ENCODE measurements at places on chromosomes 5 and 9.

DNA sequence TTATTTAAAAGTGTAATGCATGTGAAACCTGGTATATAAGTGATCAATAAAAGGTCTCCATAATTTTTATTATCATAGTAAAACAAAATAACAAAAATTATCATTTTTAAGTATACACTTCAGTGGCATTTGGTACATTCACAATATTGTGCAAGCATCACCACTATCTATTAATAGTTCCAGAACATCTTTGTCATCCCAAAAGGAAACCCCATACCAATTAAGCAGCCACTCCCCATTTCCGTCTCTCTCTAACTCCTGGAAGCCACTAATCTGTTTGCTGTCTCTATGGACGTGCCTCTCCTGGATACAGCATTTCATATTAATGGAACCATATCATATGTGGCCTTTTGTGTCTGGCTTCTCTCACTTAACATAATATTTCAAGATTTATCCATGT lies 7.6 kb downstream of the OLFML2A start:
- no peak for DNase-seq

DNA sequence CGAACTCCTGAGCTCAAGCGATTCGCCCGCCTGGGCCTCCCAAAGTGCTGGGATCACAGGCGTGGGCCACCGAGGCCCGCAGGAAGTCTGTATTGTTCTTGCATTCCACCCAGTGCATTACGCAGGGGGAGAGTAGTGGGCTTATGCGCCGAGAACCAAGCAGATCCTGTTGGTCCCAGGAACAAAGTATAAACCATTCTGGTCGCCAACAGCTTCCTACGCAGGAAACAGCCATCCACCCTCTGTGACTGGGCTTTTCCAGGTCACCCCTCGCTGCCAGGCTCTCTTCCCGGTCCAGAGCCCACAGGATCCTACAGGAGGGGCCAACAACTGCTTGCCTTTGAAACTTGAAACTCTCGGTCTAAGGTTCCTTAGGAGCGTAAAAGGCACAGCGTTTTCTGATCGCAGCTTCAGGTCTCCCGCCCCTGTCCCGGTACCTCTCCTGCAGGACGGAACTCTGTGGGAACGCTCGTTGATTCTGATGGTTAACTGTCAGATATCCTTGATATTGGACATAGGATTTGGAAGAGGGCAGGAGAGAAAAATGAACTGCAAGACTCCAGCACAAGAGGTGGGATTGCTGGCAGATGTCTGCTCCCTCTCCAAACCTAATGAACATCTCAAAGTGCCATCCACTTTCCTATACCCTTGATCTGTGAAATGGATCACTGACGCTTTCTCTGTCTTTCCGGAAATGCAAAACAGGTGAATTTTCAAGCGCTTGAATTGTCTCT lies 4.2 kb upstream of the ANXA2R start:
- DNase-seq = no peak

GRCh38 chr5:164818445-164818844 lies 1313.0 kb downstream of the MAT2B start:
- DNase-seq = no peak

- no peak for DNase-seq
These were observed 91.8 kb downstream of the RAB3C start for GRCh38 chr5:58674711-58675110.

- DNase-seq = no peak
These were observed 23.3 kb upstream of the UGT3A2 start for GRCh38 chr5:36089989-36090388.

- no peak for DNase-seq
These were observed 94.2 kb downstream of the DPYSL3 start for GRCh38 chr5:147415651-147416050.

- no peak for DNase-seq
These were observed 9.4 kb upstream of the PARP8 start for GRCh38 chr5:50657044-50657443.

GRCh38 chr5:174083056-174083827 lies 37.7 kb downstream of the NSG2 start:
- DNase-seq = no peak

- no peak for DNase-seq
These were observed 111.9 kb upstream of the TARS1 start for GRCh38 chr5:33328818-33329217.

DNA sequence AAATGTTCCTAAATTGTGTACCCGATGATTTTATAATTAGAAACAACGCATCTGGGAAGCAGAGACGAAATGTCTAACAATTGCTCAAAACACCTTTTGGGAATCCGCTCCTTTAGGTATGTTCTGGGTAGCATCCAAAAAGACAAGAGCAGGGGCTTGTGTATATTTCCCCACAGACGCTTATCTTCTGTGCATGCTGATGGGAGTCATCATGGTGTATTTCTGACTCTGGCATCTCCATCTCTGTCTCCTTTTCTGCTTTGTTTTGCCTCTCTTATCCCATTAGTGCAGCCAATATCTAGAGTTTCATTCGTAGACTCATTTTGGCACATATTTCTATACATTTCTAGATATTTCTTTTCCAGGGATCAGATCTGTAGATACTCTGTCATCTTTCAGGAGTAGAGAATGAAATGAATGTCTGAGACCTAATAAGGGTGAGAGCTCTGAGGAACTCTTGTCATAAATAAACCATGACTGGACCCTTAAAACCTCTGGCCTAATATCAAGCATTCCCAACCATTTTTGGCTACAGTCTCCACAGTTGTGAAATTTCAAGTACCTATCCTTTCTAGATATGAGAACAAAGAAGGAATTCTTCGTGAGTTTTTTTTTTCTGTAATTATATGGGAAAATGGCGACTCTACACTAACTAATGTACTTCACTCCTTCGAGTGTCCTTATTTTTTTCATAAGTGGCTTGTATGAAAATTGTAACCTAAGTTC lies 508.2 kb downstream of the ACTL7B start:
- no peak for DNase-seq

GRCh38 chr5:113950186-113950585 lies 411.7 kb upstream of the KCNN2 start:
- no peak for DNase-seq

DNA sequence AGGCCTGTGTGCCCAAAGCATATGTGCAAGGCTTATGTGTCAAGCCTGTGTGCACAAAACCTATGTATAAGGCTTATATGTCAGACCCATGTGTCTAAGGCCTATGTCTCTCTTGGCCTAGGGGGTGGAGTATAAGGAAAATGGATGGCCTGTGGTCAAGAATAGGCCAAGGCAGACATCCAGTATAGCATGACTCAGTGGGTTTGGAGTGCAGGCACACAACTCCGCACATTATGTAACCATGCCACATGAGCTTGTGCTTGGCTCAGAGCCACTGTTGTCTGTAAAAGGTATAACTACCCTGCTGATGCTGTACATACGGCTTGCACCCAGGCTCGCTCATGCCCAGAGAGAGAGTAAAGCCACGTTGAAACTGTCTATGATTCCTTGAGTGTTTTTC lies 626.4 kb upstream of the NUDT12 start:
- no peak for DNase-seq

Data from CD4-positive, alpha-beta T cell treated with Interleukin-4 for 4 hours (primary cell).